ENCODE measurements at places on chromosomes 5 and 9.

GRCh38 chr5:127256886-127257597, 33.6 kb upstream of the MEGF10 start:
- DNase-seq, result no peak

DNA sequence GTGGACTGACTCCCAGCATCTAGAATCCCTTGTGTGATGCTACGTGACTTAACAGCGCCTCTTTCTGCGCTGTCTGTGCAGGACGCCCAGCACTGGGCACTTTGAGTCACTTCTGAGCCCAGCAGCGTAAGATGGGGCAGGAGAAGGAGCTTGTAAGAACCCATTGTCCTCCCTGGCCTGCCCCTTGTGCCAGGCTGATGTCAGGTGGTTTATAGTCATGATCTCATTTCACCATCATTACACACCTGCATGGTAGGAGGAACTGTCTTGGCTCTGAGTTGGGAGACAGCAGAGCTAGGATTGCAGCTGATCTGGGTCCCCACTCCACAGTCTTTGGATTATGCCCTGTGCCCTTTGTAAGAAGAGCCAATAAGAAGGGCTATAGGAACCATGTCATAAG, 12.2 kb downstream of the ERGIC1 start:
- no peak for DNase-seq

DNA sequence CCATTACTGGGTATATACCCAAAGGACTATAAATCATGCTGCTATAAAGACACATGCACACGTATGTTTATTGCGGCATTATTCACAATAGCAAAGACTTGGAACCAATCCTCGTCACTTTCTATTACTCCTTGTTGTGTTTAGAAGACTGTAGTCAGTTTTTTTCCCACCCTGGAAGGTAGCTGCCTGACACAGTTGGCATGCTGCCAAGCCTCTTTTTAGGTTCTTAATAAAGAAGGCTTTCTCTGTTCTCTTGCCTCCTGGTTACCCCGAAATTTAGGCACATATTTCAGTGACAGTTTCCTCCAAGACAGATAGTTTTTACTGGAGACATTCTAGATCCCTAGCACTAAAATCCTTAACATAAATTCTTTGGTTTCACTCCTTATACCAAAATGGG, 205.4 kb upstream of the PCSK5 start:
- DNase-seq, result no peak

- no peak for DNase-seq
Measured at GRCh38 chr5:66021585-66021984, 95.2 kb downstream of the ERBIN start.

DNA sequence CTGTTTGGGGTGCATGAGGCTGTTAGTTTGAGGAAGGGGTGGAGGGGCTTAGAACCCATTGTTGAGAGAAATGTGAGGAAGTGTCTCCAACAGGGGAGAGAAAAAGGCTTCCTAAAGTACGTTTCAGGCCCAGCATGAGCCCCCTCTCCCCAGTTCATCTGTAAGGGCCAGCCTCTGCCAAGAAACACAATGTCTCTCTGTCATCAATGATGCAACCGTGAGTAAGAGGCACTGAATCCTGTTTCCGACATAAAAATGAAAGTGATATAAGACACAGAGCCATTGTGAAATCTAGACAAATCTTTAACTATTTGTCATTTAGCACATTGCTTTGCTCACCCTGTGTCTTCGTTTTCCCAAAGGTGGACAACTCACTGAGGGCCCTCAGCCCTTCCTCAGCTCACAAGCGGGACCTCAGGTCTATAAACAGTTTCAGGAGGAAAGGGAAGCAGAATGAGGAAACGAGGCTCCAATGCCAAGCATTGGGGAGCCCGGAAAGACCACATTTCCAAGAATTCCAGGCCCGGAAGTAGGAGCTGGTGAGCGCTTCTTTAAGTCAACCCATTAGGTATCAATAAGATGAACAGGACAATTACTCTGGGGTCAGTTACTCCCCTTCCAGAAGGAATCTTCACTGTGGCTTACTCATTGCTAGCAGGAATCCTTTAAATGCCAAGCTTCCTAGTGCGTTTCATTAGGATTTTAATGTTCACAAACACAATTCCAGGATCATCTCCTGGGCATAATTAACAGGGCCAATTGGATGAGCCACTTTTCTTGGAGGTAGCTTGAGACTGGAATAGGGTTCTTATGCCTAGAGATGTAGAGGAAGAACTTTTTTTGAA, 59.0 kb upstream of the KLF4 start:
- DNase-seq, result no peak

GRCh38 chr5:133359861-133360260, 252.5 kb downstream of the FSTL4 start:
- DNase-seq, result no peak

DNA sequence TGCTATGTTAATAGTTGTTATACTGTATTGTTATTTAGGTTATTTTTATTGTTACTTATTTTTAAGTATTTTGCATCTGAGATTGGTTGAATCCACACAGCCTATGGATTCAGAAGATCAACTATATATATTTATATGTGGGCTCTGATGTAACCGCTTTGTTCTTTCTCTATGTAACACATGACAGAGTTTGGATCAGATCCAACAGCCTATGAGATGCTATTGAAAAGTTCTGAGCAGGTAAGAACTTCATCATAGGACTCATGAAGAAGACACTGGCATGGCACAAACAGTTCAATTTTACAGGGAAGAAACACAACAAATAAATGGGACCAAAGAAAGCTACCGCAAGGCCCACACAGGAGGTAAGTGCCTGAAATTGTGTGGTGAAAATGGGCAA, 93.4 kb downstream of the GNAQ start:
- no peak for DNase-seq
